ENCODE measurements at places on chromosomes 7 and 10. TPM values are rescaled to one million over a fixed set of nuclear protein-coding genes. Genes with fewer than 3 reads are reported as not detected.

ACTA2 gene
- 15.3 TPM for total RNA-seq

ZNF37A gene
- 7.7 TPM for total RNA-seq

LIPM gene
- not detected for total RNA-seq

TAS2R41 gene
- total RNA-seq: not detected

CFAP46 gene
- total RNA-seq: not detected

All from tracheal epithelial cell (primary cell).